ENCODE measurements at places on chromosomes 1 and 21.

DNA sequence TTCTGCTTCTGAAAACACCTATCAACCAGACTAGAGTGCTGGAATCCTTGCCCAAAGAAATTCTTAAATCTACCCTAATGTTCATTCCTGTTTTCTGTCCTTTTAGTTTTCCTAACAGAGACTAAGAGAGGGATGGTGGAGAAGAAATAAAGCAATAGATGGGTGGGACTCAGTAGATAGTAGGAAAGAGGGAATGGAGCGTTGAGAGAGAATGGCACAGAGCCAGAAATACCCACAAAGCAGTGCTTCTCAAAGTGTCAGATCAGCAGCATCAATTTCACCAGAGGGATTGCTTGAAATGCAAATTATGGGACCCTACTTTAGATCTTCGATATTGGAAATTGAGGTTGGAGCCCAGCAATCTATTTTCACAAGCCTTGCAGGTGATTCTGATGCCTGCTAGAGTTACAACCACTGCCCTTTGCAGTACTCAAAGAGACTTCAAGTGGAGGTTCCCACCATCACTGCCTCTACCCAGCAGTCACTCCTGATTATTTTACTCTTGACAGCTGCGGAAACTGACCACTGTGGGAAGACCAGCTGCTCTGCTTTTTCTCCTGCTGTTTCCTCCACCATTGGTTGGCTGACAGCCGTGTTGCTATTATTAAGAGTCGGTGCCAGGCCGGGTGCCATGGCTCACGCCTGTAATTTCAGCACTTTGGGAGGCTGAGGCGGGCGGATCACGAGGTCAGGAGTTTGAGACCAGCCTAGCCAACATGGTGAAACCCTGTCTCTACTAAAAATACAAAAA, 11.4 kb upstream of the PRPF3 start:
- no peak for DNase-seq

GRCh38 chr1:210132582-210132981, 100.0 kb upstream of the SERTAD4 start:
- DNase-seq = no peak

DNA sequence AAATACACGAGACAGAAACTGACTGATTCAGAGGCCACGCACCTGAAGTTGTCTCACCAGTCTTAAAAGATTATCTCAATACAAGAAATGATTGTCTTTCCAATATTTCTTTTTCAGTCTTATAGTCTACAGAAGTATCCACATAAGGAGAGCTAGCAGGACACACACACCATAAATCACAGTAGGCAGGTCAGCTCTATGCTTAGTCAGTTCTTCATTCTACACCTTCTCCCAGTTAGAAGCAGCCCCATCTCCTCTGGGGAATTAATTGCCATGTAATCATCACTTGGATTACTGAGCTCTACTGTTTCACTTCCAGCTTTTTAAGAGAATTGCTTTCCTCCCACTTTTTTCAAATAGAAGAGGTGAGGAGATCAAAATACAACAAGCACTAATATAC, 59.6 kb downstream of the SMYD3 start:
- no peak for DNase-seq

GRCh38 chr1:212667223-212668139, 32.2 kb downstream of the BATF3 start:
- DNase-seq = peak; percentile 82

- DNase-seq = no peak
Observed at GRCh38 chr1:184324972-184325371, 61.9 kb upstream of the C1orf21 start.

DNA sequence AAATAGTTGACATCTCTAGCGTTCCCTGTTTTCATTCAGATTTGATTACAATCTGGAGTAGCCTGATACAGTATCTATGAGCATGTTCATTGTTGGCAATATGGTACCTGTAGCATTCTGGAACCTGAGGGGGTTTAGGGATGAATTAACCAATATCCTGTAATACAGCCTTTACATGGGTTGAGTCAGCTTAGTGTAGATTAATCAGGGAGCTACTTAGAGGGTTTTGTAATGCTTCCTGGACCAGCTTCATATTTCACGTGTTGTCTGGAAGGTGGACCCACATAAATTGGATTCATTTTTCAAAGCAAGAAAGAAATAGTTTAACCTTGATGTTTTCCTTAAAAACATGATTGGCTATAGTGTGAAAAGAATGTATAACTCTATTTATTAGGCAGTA, 3.6 kb downstream of the OTUD3 start:
- DNase-seq = no peak

- DNase-seq = no peak
Observed at GRCh38 chr1:100443811-100444571, 91.7 kb downstream of the CDC14A start.

GRCh38 chr1:77347646-77348045, 65.8 kb downstream of the AK5 start:
- DNase-seq = peak; percentile 44

- DNase-seq = no peak
Observed at GRCh38 chr1:9380711-9381110, 88.0 kb downstream of the SPSB1 start.

DNA sequence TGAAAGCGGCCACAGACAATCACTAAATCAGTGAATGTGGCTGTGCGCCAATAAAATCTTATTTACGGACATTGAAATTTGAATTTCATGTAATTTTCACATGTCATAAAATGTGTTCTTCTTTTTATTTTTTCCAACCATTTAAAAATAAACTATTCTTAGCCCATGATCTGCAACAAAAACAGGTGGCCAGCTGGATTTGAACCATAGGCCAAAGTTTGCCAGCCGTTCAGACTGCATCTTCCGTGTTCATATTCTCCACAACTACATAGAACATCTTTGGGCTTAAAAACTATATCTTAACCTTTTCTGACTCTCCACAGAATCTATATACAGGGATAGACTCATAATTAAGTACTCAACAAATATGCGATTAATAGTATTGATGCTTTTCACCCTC, 81.2 kb upstream of the RALGPS2 start:
- no peak for DNase-seq

- no peak for DNase-seq
Observed at GRCh38 chr1:84998642-84999280, 1.8 kb upstream of the MCOLN2 start.

GRCh38 chr1:3674100-3675094, 22.1 kb downstream of the TP73 start:
- DNase-seq = no peak

DNA sequence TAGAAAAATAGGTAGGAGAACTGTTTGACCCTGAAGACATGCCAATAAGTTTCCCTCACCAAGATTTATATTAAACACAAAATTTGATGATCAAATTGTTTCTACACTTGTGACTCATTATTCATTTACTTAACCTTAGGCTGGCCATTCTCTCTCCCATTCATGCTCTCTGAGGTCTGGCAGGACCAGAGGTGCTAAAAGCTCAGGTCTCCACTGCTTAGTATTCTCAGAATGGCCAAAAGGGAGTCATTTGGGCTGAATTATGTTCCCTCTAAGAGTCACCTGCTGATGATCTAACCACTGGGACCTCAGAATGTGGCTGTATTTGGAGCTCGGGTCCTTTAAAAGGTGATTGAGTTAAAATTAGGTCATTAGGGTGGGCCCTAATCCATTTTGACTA, 47.1 kb upstream of the ATP1B1 start:
- no peak for DNase-seq

GRCh38 chr1:147676311-147677085, 6.2 kb upstream of the ACP6 start:
- DNase-seq = peak; percentile 94

DNA sequence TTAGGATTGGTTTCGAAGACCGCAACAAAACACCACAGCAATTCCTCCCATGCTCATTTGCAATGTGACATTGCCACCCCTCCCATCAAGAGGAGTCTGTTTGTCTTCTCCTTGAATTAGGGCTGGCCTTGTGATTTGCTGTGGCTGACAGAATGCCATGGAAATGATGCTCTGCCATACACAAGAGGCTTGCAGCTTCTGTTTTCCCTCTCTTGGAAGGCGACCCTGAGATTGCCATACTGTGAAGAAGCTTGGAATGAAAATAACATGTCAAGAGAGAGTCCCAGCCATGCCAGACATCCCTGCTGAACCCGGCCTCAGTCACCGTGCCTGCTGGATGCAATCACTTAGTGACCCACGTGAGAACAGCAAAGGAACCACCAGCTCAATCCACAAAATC, 212.4 kb downstream of the CRB1 start:
- no peak for DNase-seq

GRCh38 chr1:37691497-37692077, 729 bp upstream of the CDCA8 start:
- DNase-seq = no peak

- DNase-seq = no peak
Observed at GRCh38 chr21:42453224-42453985, 42.6 kb downstream of the RSPH1 start.

DNA sequence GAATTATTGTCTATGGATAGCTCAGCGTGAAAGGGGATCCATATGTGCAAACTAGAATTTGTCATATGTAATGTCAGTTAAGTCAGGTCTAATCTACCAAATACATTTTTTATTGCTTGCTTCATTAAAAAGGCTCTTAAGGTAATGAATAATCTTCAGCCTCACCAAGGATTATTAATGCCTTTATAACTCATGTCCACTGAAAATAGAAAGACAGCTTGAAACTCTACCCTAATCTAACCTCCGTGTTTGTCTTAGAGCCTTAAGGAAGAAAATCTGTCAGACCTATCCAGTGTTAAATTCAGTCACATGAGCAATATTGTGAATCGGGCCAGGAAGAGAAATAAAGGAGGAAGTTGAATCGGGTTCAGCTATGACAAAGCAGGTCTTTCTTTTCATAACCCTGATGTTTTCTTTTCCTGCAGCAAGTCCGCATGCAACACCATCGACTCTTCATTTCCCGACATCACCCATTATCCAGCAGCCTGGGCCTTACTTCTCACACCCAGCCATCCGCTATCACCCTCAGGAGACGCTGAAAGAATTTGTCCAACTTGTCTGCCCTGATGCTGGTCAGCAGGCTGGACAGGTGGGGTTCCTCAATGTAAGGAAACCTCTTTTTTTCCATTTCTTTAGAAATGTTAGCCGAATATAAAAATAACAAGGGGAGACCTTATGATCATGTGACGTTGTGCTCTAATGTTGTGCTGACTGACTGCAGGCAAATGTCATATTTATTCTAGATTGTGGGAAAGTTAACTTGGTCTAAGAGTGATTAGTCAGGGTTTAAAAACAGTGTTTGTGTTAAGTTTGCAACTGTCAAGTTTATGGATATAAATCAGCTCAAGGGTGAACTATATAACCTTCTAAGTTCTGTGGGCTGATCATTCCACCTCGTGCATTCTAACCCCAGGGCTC, 321.0 kb downstream of the TM2D1 start:
- DNase-seq = peak; percentile 85

DNA sequence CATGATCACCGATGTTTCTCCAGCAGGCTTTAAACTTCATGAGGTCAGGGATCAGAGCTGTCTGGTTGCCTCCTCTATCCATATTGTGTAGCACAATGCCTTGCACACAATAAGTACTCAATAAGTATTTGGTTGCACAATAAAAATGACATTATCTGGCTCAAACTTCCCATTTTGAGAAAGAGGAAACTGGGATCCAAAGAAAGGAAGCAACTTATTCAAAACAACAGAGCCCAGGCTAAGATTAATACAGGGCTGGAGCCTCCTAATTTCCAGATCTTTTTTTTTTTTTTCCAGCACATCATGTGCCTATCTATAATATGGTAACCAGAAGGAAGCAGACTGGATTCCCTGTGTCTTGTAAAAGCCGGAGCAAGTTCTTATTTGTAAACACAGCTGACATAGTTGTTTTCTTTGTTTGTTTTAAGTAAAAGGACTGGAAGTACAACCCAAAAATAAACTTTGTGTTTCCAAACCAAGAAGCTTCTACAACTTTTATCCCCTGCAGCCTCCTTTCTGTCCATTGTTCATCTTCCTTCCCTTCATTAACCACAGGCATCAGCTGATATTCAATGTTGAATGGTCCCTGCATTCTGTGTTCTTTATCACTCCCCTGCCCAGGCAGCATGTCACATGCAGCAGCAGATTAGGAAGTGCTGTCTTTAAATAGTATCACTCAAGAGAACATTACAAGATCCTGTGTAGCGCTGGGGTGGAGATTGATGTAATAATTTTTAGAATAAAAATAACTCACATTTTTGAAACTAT, 71.2 kb upstream of the HOOK1 start:
- peak; percentile 99 for DNase-seq

GRCh38 chr1:56816909-56817308, 2.3 kb downstream of the FYB2 start:
- DNase-seq = no peak

DNA sequence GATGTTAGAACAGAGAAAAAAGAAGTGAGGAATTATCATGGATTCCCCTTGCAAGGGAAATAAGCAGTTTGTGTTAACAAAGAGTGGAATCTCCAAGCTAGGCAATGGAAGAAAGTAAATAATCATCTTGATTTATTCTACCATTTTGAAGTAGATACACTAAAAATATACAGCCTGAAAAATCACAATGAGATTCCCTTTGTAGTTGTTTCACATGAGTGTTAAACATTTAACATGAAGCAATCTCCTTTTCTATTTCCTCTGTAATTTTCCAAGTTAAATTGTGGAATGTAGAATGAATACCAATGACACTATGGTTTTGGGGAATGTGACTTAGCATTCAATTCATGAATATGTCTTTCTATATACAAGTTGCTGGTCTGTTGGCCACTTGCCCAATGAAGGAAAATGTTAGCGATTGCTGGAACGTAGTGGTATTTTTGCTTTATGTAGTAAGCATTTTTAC, 5.7 kb downstream of the TGFB2 start:
- DNase-seq = peak; percentile 93

- no peak for DNase-seq
Observed at GRCh38 chr21:45816794-45817193, 164.8 kb upstream of the COL6A1 start.

DNA sequence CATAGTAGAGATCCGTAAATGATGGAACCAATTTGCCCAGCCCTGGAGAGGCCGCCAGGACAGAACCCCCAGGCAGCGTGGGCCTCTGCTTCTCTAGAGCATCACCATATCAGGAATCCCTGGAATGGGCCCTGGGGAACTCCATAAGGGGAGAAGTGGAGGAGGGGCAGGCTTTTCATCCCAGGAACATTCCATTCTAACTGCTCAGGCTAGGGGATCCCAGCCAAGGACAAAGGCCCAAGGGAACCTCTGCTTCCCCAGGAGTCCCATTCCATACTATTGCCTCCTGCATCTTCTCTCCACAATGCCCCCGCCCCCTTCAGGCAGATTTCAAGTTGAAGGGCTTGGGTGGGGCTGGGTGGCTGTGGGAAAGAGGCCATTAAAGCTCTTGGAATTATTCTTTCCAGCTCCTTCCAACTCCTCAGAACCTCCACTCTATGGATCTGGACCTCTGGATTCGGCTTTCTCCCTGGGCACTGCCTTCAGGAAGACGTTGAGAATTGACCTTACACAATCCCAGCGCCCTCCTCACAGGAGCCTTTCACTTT, 6.0 kb downstream of the TRNP1 start:
- peak; percentile 84 for DNase-seq

- DNase-seq = no peak
Observed at GRCh38 chr1:82880506-82880905, 1079.8 kb downstream of the ADGRL2 start.

DNA sequence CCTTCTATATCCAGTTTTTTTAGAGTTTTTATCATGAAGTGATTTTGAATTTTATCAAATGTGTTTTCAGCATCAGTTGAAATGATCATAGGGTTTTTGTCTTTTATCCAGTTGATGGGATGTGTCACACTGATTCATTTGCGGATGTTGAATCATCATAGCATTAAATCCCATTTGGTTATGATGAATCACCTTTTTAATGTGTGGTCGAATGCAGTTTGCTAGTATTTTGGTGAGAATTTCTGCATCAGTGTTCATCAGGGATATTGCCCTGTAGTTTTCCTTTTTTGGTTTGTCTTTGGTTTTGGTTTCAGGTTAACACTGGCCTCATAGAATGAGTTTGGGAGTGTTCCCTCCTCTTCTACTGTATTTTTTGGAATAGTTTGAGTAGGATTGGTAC, 80.3 kb downstream of the DIRAS3 start:
- DNase-seq = peak; percentile 10
